NAMALWA (cell line): ENCODE measurements at places on chromosomes 11 and 22.

DNA sequence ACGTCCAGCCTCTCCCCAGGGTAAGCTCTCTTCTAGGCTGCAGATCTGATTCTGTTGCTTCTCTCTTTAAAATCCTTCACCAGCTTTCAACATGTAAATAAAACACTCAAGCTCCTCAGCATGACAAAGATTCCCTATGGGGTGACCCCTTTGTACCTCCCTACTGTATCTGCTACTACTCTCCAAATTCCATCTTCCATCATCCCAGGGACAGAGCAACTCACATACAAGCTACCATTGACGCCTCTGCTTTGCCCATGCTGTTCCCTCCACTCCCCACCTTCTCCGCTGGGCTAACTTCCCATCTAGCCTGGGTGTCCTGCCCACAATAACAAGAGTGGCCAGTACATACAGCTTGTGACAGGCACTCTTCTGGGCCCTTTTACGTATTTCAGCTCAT is 207.5 kb upstream of the ZBED5 start:
- no peak for DNase-seq

GRCh38 chr11:87266751-87267150 is 229.0 kb downstream of the TMEM135 start:
- DNase-seq: no peak

- no peak for DNase-seq
Observed at GRCh38 chr11:58068655-58069054, 37.9 kb downstream of the OR6Q1 start.

GRCh38 chr11:3126207-3126865 is 38.8 kb downstream of the OSBPL5 start:
- no peak for DNase-seq

GRCh38 chr11:34652191-34652973 is 31.5 kb downstream of the EHF start:
- no peak for DNase-seq

DNA sequence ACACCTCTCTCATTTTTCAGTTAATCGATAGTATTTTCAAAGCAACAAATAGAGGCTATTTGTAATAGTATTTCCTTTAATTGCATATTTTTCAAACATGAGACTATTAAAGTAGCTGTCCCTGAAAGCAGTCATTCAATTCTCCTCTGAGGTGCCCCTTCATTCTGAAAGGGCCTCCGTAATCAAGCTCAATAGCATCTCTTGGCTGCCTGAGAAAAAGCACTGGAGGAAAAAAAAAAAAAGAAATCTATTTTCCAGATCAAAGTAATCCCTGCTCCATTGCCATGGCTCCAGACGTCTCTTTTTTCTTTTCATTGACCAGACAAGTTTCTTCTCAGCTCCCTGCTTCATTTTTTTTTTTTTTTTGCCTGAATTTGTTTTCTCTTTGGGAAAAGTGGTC is 154.5 kb upstream of the BLID start:
- no peak for DNase-seq

DNA sequence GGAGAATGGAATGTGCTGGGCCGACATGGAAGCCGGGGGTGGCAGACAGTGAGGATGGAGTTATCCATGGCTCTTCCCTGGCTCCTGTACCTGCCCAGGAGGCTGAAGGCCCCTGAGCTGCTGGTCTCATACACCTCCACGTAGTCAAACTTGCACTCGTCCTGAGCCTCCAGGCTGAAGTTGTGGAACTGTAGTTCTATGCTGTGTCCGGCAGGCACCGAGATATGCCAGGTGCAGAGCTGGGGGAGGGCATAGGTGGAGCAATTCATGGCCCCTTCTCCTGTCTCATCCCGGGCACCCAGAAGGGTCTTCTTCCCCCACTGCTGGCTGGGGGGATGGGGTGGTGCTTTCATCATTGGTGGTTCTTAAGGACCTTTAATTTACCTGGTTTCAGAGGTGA is 2.8 kb downstream of the MFRP start:
- DNase-seq: no peak

DNA sequence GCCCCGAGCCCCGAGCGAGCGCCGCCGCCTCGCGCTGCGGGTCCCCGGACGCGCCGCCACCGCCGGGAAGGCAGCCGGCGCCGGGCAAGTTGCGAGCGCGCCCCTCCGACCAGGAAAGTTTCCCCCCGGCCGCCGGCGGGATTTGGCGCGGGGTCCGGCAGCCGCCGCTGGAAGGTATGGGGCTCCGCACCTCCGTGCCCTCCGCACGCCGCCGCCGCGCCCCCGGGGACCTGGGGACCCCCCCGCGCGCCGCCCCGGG is 281 bp downstream of the TSPAN18 start:
- DNase-seq: no peak

DNA sequence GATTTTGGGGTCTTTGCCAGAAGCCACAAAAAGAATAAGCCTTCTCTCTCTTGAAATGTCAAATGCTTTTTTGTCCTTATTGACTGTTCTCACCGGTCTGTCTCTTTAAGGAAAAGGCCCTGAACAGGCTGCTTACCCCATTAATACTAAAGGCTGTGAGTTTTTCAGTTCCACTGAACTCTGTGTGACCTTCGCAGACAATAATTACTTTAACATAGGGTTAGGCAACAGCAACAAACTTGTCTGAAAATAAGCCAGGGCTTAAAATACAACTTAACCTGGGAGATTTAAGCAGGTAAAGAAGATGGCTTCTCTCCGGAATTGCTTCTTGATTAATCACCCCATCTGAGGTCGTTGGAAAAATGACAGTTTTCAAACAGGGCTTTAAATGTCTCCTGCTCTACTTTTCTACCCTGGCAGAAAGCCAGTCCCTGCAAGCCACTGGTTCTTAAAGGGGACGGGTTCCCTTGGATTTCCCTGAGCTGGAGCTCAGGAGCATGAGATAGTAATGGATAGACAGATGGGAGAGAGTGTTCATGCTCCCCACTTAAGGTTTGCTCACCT is 69.4 kb downstream of the ARL14EP start:
- DNase-seq: no peak

DNA sequence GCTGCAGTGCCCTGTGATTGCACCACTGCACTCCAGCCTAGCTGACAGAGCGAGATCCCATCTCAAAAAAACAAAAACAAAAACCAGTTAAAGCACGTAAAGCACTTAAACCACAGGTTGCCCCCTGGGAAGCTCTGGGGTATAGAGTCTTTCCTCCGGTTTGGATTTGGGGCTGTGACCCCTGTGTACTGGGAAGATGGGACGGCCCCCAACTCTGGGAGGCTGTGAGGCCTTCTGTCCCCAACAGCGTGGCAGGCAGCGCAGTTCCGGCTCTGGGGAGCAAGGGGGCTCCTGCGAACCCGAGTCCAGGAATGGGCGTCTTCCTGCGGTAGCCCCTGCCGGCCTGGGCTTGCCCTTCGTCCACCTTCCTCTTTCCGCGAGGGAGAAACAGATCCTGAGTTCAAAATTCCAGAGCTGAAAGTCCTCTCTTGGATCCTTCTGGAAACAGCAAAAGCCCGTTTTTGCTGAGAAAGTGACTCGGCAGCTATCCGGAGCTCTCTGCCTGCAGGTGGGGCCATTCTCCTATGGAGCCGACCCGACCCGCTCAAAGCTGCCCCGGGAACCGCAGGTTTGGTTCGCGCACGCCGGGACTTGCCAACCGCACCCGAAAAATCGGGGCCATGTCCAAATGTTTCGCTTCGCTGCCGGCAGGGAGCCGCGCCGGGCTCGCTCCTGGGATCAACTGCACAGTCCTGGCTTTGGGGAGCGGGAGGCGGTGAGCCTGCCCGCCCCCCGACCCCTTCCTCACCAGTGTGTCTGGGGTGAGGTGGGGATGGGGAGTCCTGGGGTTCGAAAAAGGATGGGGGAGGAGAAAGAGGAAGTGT is 36.3 kb upstream of the POLA2 start:
- DNase-seq: peak; percentile 54

- no peak for DNase-seq
Observed at GRCh38 chr22:24401931-24402367, 25.4 kb upstream of the ADORA2A start.

- DNase-seq: no peak
Observed at GRCh38 chr11:125402435-125402834, 93.6 kb downstream of the FEZ1 start.

DNA sequence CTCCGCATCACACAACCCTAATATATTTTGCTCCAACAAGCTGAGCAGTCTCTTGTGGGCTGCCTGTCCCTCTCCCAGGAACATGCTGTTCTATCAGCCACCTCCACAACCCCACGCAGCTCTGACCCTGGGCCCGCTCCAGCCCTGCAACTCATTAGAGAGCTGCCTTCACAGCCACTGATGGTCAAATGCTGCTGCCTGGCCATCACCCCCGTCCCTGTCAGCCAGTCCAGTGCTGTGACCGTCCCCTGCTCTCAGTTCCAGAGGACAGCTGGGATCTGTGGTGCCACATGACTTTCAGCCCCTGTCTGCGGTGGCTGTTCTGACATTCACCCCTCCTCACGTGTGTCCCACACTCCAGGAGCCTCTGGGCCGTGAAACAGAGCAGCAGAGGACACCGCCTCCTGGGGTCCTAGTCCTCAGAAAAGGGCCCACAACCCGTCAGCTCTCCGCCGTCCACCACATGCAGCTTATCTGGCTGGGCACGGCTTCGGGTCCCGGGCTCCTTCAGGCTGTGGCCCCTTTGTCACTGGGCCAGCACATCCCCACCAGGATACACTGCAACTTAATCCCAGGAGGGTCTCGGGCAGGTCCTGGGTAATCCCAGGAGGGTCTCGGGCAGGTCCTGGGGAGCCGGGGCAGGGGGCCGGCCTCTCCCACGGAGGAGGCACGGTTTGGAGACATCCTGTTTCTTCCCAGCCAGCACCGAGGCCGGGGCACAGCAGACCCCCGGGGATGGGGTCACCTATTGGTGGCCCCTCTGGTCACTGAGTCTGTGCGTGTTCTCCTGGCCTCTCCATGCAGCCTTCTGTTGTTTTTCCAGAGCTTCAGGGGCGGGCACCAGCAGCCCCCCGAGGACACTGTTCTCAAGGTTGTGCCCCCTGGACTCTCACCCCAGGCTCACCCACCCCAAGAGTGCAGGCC is 15.1 kb downstream of the CRELD2 start:
- no peak for DNase-seq

GRCh38 chr11:130415731-130416529 is 12.5 kb downstream of the ADAMTS8 start:
- DNase-seq: no peak

DNA sequence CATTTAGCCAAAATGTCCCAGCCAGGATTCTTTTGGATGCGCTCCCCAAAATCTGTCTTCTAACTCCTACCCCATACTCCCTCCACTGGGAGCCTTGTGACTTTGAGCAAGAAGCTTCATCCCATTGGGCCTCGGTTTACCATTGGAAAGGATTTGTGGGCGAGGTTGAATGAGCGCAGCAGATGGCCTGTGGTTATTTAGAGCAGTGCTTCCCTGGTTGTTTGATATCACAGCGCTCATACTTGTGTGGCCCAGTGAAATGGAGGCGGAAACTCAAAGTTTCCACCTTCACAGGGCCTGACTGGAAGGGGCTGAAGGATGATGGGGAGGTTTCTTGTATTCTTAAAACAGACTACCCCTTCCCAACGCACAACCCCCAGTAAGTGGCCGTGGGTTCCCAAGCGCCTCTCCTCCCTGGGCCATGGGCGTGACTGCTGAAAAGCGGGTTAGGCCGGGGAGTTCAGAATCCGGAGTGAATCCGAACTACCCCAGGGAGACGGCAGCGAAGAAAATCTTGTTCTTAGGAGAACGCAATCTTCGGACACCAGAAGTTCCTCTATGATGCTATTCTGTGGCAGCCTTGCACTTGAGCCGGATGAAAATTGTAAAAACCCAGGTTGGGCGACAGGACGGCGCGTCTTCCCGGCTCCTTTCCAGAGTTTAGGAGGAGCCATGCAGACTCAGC is 1.2 kb upstream of the ATF4 start:
- peak; percentile 49 for DNase-seq

GRCh38 chr11:69891421-69892236 is 72.4 kb upstream of the FGF3 start:
- no peak for DNase-seq

- peak; percentile 23 for DNase-seq
Observed at GRCh38 chr11:14973621-14974514, 1.7 kb upstream of the CALCA start.

GRCh38 chr22:37147186-37147990 is 2.3 kb downstream of the IL2RB start:
- DNase-seq: no peak

DNA sequence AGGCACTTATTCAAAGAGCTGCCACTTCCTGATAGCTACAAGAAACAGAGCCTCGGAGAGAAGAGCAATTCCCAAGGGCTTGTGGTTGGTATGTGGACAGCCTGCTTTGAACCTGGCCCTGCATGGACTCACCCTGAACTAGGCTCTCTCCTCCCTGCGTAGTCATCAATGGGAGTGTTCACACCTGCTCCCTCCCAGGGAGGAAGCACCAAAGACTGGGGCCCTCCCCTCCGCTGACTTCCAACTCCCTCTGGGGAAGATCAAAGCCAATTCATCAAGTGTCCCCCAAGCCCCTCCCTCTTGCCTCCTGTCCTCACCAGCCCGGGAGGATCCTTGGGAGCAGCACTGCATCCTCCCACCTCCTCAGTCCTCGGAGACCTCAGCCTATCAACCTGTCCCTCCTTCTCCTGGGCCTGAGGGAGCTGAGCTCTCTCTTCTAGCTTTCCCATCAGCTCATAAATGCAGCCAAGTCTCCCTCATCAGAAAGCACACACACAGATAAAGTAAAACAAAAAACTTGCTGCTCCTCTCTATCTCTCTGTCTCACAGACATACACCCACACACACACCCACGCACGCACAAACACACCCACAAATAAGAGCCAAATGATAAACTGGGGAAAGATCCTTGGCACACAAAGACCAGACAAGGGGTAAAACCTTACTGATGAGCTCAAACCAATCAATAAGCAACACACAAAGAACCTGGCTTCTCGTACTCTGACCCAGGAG is 3.3 kb downstream of the A4GALT start:
- no peak for DNase-seq

DNA sequence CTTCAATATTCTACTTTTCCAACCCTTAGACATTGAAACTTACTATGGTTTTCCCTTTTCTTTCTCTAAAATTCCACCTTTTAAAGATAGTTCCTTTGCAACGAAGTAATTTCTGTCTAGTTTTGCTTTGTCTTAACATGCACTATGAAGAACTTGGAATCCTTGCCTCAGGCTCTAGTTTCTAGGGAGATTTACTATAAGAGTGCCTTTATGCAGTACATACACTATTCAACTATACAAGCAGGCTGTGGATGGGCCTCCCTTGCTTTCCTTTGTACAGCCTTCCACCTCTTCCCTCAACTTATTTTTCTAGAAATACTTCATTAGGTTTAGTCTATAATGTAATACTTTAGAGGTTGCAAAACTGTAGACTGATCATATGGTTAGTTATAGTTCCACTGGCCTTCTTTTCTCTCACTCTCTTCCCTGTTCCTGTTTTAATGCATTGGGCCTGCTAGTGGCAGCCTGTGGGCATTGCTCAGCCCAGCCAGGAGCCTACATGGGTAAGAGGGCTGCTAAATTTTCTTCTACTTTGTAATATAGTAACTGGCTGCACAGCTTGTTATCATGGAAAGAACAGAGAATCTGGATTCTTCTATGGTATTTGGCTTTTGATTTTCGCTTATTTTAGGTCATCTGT is 100.2 kb downstream of the C11orf87 start:
- DNase-seq: no peak
